ENCODE measurements at places on chromosomes 3 and 15.
A peak's percentile ranks its signal among the peaks of the same experiment; 100 is the strongest.

GRCh38 chr15:51460796-51461195 lies 119.3 kb downstream of the GLDN start:
- DNase-seq: no peak

- DNase-seq: no peak
Observed at GRCh38 chr3:185263423-185263822, 9.6 kb upstream of the EHHADH start.

DNA sequence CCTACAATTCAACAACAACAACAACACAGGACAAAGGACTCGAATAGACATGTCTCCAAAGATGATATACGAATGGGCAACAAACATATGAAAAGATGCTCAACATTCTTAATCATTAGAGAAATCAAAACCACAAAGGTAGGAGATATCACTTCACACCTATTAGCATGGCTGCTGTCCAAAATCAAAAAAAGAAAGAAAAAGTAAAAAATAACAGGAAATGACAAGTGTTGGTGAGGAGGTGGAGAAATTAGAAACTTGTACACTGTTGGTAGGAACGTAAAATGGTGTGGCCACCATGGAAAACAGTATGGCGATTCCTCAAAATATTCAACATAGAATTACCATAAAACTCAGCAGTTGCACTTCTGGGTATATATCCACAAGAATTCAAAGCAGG lies 312.3 kb upstream of the STT3B start:
- DNase-seq: no peak

GRCh38 chr3:125957674-125958510 lies 11.1 kb upstream of the ROPN1B start:
- peak; percentile 31 for DNase-seq

- DNase-seq: no peak
Observed at GRCh38 chr3:71111784-71112440, 471.6 kb downstream of the FOXP1 start.
